ENCODE measurements at places on chromosomes 12 and 14.
A peak's percentile ranks its signal among the peaks of the same experiment; 100 is the strongest.

DNA sequence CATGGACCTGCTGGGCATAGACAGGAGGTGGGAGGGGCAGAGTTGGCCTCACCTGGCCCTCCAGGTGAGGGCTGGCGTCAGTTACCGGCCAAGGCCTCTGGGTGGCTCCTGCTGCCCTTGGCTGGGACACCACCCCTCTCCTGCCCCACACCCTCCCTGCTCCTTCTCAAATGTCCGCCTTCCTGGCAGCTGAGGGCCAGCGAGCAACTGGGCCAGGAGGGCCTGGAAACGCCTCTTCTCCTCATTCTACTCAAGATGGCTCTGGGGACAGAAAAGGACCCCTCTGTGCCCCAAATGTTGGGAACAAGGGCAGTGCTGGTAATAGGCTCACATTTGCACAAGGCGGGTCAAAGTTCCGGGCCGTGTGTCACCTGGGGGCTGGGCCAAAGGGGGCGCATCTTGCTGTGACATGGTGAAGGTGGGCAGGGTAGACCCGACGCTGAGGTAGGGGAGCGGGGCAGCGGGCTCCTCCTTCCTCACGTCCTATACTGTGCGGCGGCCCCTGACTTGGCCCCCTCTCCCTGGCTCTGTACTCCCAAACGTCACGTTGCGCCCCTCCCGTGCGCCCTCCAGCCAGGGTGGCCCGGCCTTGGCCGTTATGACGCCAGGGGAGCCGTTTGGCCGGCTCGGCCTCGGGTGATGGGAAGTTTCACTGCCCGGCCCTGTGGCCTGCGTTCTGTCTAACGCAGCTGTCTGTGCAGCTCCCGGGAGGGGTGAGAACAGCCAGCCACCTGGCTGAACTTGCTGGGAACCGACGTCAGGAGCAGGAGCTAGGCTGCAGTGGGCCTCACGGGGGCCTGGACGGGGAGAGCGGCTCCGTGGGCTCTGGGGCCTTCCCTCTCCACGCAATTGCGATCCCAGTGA, 18.0 kb upstream of the DLK1 start:
- DNase-seq: no peak

- no peak for DNase-seq
Measured at GRCh38 chr12:45310627-45310968, 94.7 kb downstream of the ANO6 start.

DNA sequence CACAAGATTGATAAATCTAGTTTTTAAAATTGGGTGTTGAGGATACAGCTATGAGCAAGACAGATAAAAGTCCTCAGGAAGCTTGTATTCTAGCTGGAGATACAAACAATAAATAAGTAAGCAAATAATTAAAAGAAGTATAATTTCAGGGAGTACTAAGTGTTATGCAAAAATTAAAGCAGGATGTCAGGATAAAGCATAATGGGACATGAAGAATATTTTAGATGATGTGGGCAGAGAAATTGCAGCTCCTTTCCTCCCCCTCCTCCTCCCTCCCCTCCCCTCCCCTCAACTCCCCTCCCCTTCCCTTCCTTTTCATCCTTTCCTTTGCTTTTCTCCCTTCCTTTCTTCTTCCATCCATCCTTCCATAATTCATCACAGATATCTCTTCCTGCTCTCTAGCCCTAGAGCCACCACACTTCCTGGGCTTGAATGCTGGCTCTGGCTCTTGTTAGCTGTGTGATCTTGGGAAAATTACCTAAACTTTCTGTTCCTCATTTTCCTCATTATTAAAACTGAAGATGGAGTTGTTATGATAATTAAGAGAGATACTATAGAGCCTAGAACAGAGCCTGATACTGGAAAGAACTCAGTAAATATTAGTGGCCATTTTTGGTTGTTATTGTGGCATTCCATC, 323.9 kb downstream of the AACS start:
- no peak for DNase-seq

DNA sequence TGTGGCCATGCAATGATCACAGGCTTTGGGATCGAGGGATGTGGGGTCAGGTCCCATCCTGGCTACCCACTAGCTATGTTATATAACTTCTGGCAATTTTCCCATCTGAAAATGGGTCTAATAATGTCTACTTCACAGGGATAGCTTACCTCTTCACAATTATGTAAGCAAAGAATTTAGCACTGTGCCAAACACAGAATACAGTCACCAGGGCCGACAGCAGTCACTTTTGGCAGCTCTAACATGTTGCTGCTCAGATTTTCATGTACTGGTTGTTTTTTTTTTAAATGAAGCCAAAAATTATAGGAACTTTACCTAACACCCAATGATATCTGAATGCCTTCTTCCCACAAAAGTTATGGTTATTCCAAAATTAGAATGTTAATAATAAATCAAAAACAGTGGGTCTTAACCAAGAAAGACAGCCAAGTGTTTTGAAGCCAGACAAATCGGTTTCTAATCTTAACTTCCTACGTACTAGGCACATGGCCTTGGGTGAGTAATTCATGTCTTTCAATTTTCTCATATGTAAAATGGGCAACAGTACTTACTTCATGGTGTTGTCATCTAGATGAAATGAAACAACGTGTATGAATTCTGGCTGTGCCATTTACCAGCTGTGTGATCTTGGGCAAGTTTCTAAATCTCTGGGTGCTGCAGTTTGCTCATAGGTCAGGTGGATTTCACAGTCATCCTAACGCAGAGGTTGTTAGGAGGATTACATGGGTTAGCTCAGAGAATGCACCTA, 13.0 kb upstream of the PCED1B start:
- DNase-seq: no peak

GRCh38 chr12:121138284-121138683, 5.6 kb downstream of the P2RX7 start:
- DNase-seq: no peak

- no peak for DNase-seq
Measured at GRCh38 chr12:22755629-22756028, 130.7 kb downstream of the ETNK1 start.

DNA sequence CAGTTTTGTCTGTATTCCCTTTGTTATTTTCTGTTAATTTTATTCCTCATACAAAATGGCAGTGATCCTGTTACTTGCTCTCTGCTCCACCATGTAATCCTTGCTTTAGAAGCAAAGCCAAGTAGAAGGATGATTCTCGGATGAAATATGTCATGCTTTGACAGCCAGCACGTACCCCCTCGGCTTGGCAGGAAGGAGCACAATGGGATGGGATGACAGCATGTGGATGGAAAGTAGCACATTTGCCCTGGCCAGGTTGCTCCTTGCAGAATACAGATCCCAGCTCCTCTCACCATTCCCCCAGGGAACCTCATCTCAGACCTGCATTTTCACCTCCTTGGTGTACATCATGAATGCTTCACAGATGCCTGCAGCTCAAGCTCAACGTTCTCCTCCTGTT, 35.1 kb upstream of the ATF1 start:
- DNase-seq: no peak

DNA sequence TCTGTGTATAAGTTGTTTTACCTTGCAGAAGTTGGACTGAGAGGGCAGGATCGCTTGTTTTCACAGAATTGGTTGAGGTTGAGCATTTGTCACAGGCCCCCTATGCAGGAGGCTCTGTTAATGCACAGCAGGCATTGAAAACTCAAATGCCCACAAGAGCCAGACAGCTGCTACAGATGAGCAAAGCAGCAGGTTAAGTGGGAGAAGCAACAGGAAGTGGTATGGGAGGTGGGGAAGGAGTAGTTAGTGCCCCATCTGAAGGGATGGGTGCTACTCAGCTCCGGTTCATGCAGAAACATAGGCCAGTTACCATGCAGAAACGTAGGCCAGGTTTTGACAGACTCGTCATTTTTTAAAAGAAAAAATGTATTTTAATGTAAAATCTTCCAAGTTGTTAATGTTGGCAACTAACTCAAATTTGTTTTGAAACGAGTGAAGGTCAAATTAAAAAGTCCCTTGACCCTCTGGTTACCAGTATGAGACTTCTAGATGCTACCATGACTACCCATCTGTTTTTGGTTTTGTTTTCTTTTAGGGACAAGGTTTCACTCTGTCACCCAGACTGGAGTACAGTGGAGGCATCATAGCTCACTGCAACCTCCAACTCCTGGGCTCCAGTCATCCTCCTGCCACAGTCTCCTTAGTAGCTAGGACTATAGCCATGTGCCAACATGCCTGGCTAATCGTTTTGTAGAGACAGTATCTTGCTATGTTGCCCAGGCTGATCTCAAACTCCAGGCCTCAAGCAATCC, 84.7 kb upstream of the FRMD6 start:
- no peak for DNase-seq

DNA sequence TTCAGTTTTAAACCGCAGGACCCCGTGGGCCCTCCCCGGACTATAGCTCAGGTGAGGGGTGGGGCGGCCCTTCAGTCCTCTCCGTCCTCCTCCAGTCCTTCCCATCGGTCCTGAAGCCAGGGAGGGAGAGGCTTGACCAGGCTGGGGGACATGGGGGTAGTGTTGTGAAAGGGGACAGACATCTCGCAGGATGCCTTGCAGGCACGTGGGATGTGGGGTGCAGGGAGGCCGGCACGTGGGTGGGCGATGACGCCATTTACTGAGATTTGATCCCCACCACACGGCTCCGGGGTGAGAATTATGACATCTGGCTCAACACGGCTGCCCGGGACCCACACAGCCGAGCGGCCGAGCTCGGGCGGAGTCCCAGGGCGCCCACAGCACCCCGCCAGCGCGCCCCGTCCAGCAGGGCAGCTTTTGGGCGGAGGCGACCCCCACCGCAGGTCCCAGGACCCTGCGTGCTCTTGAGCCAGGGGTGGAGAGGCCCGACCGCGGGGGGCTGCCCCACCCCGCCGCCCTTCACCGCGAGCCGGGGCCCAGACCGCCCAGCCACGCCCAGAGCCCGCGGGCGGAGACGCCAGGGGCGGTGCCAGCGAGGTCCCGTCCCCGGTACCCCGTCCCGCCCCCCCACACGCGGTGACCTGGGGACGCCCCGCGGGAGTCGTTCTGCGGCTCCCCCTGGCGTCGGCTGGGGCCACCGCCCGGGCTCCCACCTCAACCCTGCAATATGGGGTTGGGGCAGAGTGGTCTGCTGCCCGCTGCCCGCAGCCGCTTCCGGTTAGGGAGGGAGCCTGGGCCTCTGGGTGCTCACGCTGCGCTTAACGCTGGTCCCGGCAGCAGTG, 3.3 kb upstream of the EXOC3L4 start:
- DNase-seq: peak; percentile 70

GRCh38 chr14:21990116-21990515, 316.5 kb upstream of the OR4E1 start:
- DNase-seq: no peak

DNA sequence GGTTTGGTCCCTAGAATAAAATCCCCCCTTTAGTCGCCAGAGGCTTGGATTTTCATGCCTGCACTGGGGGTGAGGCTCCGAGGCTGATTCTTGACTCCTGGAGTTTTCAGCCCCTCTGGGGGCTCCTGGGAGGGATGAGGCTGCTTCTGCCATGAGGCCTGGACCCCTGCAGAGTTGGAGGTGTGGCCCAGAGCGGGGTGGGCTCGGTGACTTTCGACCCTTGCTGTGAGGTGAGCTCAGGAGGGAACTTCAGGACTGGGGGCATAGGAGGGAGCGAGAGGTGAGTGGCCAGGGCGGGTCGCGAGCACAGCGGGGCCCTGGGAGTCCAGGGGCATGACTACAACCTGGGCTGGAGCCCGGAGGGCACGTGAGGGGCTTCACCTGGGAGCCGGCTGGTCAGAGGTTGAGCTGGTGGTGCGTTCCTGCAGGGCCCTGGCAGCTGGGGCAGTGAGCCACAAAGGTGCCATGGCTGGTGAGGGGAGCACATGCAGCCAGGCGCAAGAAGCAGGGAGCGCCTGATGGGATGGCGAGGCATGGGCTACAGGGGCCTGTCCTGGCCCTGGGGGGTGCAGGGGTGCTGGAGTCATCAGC, 168.2 kb downstream of the KIF26A start:
- DNase-seq: no peak

DNA sequence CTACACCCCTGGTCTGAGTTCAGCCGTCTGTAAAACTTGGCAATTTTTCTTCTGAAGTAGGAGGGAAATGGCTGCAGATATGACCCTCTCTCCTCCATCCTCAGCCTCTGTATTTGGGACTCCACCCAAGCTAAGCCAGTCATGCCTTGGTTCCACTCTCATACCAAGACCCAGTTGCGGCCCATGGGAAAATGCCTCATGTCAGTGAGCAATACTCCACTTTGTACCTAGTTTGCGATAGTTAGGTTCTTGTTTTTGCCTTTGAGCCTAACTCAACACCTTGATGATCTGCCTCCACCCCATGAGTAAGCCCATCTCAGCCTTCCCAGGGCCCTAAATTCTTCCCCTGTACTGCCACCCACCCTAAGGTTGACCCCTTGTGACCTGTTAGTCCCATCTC, 143.4 kb downstream of the HMGA2 start:
- DNase-seq: no peak

DNA sequence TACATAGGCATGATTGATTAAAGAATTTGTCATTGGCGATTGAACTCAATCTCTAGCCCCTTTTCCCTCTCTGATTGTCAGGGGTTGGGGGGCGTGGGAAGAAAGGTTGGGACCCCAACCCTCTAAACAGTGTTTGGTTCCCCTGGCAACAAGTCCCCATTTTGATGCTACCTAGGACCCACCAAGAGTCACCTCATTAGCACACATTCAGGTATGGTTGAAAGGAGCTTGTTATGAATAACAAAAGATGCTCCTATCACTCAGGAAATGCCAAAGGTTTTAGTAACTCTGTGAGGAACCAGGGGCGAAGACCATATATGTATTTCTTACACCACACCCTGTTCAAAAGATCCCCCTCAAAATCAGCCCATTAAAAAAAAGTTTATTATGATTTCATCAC, 14.3 kb downstream of the RNF212B start:
- no peak for DNase-seq

DNA sequence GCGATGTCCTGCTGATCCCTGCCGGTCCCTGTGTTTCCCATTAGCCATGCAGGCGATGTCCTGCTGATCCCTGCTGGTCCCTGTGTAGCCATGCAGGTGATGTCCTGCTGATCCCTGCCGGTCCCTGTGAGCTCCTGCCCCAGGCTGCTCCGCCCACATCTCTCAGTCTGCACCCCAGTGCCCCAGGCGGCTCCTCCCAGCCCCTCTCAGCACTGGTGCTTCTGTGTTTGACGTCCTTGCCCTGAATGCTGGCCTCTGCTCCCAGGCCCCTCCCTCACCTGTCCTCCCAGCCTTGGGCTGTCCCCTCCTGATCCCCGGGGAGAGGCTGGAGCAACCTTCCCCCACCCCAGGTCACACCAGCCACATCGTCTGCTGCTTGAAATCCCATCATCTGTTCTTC, 41.4 kb upstream of the TEX22 start:
- DNase-seq: no peak

DNA sequence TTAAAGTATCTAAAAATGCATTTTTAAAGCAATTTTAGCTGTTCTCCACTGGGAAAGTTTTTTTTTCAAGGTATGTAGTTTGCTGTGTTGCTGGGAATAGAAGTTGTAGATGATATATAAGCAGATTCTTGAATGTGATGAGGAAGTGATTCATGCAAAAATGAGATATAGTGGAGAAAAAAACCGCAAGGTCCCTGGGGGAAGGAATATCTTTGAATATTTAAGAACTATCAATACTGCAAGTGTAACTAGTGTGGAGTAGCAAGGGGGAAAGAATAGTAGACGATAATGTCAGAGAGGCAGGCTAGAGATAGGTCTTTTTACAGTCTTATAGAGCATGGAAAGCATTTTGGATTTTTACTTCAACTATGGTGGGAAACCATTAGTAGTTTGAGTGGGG, 42.5 kb downstream of the PTCSC3 start:
- DNase-seq: no peak
